HS-27A (cell line): ENCODE measurements at places on chromosomes 12 and 14.

DNA sequence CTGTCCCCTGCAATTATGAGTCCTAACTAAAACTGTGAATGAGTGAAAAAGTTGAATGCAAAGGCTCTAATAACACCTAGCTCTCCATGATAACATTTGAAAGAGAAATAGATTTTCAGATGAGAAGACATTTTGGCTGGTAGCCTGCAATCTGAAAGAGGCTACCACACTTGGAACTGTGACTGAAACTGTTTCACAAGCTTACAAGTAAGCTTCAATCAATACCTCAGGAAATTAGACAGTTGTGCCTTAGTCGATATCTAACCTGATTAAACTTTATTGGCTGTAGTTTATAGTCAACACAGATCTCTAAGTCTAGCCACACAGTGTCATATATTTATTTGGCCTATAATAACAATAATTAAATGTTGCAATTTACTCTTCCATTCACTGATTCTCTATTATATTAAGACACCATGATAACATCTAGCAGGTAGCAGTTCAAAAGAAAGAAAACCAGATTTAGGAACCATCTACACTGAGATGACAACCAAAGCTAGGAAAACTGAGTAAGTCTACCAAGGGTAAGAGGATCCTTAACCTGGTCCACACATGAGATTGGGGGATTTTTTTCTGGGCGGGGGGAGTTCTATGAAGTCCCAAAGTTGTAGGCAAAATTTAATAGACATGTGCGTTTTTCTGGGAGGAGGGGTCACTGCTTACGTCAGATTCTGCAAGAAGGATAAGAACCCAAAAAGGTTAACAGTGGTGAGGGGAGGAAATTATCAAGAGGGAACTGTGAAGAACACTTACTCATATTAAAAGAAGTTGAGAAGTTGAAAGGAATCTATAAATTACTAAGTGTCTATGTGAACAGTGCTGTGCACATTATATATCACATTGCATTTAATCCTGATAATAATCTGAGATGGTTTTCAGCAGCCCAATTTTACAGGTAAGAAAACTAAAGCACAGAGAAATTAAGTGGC is 65.8 kb downstream of the NUMB start:
- DNase-seq, result no peak

DNA sequence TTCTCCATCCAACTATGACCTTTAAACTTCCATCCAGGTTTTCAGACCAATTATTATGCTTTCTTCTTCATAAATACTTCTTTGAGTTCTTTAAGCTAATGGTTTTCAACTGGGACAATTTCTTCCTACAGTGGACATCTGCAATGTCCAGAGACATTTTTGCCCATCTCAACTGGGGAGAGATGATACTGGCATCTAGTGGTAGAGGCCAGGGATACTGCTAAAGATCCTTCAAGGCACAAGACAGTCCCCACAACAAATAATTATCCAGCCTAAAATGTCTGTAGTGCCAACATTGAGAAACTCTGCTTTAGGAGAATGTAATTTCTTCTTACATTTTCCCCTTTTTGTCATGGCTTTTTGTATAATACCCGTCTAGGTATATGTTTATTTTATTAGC is 10.6 kb downstream of the TRHDE start:
- DNase-seq, result no peak

DNA sequence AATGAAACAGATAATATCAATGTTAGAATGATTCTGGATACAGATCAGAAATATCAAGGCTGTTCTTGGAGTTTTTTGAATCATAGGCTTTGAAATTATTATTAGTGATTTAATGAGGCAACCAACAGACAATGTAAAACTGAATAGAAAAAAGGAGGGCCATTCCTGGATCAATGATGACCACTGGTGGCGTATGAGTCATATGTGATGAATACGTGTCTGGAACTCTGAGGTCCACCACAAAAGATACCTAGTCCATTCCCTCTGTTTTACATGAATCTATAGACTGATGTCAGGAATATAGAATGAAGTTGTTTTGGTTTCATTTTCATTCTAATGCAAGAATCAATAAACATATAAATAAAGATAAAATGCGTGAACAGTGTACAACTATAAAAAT is 78.3 kb upstream of the RTL1 start:
- no peak for DNase-seq

DNA sequence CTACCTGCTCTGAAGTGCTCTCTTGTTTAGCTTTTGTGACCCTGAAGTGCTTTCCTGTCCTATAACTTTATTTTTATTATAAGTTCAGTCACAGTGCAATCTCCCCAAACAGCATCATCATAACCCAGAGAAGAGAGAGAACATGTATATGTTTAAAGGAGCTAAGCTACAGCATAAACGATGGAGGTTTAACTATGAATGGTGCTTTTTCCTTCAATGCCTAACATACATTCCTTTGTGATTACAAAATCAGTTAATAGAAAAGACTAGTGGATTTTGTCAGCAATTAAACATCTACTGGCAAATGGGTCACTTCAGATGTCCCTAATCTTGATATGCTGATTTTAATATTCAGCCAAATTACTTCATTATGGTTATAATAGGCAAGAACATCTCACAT is 46.4 kb downstream of the ZFYVE21 start:
- DNase-seq, result no peak

DNA sequence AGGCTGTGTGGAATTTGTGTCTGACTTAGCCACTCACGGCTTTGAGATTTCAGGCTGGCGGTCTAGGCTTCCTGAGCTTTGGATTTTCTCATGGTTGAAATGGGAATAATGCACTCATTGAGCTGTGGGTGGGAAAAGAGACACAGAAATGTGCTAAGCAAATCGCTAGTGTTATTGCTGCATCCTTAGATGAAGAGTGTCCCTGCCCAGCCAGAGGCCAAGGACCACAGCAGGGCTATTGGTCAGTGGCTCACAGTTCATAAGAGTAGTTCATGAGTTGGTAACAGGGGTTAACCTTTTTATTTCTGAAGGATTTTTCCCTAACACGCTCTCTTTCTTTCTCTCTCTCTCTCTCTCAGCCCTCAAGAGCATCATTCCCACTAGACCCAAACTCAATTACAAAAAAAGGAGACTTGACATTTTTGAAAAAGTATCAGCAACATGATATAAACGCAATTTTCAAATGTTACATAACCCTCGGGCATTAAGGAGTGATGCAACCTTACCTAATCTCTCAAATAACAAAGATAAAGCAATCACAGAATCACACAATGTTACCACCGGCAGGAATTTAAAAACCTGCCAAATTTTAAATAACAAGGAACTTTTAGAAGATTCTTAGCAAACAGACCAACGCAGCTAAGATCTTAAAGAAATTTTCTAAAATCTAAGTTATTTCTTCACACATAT is 36.7 kb upstream of the RMST start:
- no peak for DNase-seq

GRCh38 chr14:69615121-69615495 is 3.7 kb downstream of the SUSD6 start:
- no peak for DNase-seq

DNA sequence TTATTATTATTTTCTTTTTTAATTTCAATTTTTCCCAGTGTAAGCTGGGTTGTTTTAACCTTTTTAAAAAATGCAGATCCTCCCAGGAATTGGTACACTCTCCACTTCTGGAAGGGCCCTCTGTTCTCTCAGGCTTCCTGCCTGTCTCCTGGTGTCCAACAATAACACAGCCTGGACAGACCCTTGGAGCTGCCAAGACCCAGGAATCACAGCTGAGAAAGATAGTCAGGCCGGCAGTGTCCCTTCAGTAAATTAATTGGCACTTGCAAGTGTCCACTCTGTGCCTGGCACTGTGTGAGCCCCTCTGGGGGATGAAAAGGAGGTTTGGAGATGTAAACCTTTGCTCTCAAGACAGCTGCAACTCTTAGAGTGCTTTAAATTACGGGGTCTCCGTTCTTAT is 113.3 kb downstream of the SMOC1 start:
- DNase-seq, result no peak

DNA sequence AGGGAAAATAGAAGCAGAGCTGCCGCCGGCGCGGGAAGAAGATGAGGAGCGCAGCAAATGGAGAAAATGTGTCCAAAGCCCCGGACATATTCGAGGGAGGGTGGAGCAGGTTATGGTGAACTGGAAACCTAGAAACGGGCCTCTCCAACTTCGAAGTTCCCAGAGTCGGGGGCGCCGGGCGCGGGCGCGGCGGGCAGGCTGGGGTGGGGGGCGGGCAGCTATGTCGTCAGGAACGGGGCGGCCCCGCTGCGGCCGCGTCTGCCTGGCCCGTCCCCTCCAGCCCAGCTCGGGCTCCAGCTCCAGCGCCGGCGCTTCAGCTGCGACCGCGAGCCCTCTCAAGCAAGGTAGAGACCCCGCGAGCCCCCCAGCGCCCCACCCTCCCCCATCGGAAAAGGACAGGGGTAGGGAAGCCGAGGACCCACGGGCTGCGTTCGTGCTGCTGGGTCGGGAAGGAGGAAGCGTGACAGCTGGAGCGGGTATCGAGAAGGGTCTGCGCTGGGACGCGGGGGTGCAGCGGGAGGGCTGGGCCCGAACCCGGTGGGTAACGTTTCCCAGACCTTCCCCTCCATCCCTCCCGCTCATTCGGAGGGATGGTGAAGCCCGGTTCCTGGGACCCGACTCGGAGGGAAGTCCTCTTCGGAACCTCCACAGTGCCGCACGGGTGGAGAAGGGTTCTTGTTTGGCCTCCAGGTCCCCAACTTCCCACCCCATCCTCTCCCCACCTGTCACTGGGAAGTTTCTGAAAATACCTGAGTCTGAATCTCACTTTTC is 1.0 kb downstream of the DGKA start:
- no peak for DNase-seq

GRCh38 chr12:53463802-53464560 is 12.1 kb downstream of the PCBP2 start:
- no peak for DNase-seq

- no peak for DNase-seq
These were observed 30.5 kb upstream of the LMNTD1 start for GRCh38 chr12:25583545-25583944.

DNA sequence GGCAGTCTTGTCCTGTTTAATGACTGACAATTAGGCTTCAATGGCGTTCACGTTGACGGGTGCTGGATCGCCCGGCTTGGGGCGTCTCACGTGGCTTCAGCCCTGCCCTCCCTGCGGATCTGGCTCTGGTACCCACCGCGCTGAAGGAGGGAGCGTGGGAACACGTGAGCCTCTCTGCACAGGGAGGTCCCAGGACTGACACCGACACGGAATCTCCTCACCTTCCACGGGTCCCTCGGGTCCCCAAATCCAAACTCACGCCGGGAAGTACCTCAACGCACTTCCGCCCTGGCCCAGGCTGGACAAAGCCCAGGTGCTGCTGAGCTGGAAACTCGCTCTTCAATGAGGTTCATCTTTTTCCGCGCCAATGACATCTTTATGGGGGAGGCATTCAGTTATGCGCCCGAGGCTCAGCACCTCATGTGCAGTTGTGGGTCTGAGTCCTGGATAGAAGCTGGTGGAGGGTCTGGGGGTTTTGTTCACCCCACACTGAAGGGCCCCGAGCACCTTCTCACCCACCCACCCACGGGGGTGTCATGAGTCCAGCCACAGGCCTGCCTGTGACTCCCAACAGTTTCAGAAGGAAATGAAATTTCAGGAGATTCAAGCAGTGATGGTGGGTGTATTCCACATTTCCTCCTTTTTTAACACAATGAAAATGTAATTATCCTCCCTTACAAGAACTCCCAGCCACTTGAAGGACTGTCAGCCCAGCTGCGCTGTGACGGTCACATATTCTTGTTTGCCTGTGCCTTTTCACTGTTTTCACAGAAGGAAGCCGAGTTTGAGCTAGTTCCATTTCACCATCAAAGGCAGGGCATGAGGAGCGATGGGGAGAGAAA is 251.7 kb upstream of the SFSWAP start:
- no peak for DNase-seq

DNA sequence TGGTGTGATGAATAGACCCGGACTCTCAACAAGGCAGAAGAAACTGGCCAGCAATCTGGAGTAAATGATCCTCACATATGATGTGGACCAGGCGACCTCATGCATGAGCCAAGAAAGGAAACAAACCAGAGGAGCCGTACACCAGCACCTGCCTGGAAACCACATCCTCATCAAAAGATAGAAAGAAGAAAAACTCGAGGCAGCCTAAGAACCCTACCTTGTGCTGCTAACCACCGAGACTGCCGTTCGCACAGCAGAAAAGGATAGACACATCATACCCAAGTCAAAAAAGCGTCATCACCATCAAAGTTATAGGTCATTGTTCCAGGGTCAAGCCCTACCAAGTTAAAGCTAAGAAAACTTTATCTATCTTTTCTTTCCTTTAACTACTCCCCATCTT is 66.7 kb downstream of the RESF1 start:
- no peak for DNase-seq

- DNase-seq, result peak; percentile 24
These were observed 29.5 kb upstream of the RHOJ start for GRCh38 chr14:63174760-63175191.

- DNase-seq, result no peak
These were observed 52.1 kb downstream of the LGMN start for GRCh38 chr14:92696366-92696765.

GRCh38 chr12:6451348-6452244 is at the start of gene TAPBPL:
TAPBPL (plus strand) TSS chr12:6452042; CDS start chr12:6452249, 207 bp downstream.
- DNase-seq, result peak; percentile 78

GRCh38 chr14:96795109-96795828 is 1.9 kb upstream of the VRK1 start:
- DNase-seq, result no peak

- peak; percentile 48 for DNase-seq
These were observed 261.6 kb downstream of the DACT1 start for GRCh38 chr14:58899317-58899713.

GRCh38 chr14:73591690-73592449 is at the start of gene ACOT4:
ACOT4 (plus strand) TSS chr14:73591873; CDS start chr14:73591960, 87 bp downstream.
- no peak for DNase-seq

DNA sequence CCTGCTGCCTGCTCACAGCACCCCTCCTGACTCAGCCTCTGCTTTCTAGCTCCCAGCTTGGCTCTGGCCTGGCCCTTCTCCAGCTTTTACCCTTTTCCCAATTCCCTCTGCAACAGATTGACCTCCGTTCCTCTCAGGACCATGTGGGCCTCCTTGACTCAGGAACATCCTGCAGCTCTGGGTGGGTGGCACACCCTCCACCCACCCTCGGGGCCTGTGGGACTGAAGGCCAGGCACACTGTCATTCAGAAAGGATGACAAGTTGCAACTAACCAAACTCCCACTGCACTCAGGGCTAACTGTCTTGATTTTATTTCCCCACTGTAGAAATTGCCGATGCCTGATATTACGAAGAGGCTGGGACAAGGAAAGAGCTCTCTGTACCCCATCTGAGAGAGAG is 59.4 kb downstream of the HELB start:
- DNase-seq, result no peak

- DNase-seq, result no peak
These were observed 125.7 kb upstream of the GRIP1 start for GRCh38 chr12:66804563-66804974.

- no peak for DNase-seq
These were observed 45.8 kb downstream of the SVOP start for GRCh38 chr12:108975024-108975593.

GRCh38 chr12:57011438-57012424 is 4.6 kb downstream of the TAC3 start:
- no peak for DNase-seq

DNA sequence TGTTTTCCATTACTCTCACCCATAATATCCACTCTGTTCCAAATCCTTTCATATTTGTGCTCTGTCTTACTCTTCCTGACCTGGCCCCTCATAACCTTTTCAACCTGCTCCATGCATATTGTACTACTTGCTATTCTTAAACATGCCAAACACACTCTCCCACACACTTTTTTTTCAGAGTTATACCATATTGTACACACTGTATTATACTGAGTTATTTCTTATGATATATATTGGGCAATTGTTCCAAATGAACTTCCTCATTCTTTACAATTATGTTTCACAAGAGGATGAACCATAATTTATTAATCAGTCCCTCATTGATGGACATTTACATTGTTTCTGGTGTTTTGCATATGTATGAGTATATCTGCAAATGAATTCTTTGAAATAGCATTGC is 18.5 kb downstream of the ATL1 start:
- no peak for DNase-seq
